ENCODE measurements at places on chromosomes 6 and 20.

- no peak for DNase-seq
Observed at GRCh38 chr6:2086326-2086965, 159.0 kb downstream of the GMDS start.

- no peak for DNase-seq
Observed at GRCh38 chr20:35661053-35661452, 3.6 kb downstream of the CPNE1 start.

DNA sequence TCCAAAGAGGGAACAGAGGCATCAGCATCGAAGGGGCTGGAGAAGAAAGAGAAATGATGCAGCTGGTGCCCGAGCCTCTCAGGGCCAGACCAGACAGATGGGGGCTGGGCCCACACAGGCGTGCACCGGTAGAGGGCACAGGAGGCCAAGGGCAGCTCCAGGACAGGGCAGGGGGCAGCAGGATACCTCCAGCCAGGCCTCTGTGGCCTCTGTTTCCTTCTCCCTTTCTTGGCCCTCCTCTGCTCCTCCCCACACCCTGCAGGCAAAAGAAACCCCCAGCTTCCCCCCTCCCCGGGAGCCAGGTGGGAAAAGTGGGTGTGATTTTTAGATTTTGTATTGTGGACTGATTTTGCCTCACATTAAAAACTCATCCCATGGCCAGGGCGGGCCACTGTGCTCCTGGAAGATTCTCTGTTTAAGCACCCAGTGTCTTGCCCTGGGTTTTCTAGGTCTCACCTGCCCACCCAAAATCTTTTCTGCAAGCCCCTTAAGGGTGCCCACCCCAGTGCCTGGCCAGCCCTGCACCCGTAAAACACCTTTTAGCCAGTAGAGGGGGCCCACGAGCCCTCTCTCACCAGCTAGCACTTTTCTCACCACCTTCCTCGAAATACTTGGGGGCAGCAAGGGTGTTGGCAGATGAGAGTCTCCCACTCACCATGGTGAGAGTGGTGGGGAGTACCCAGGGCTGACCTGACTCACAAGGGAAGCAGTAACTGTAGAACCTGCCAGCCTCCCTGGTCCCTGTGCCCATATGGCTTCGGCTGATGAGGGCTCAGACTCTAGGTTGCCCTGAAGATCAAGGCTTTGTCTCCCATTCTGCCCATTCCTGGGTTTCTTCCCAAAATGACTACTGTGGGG, 35.7 kb upstream of the ID1 start:
- peak; percentile 33 for DNase-seq

- DNase-seq, result no peak
Observed at GRCh38 chr6:114592506-114592905, 249.7 kb upstream of the HS3ST5 start.

GRCh38 chr6:4349323-4349722, 213.9 kb upstream of the ECI2 start:
- DNase-seq, result no peak

DNA sequence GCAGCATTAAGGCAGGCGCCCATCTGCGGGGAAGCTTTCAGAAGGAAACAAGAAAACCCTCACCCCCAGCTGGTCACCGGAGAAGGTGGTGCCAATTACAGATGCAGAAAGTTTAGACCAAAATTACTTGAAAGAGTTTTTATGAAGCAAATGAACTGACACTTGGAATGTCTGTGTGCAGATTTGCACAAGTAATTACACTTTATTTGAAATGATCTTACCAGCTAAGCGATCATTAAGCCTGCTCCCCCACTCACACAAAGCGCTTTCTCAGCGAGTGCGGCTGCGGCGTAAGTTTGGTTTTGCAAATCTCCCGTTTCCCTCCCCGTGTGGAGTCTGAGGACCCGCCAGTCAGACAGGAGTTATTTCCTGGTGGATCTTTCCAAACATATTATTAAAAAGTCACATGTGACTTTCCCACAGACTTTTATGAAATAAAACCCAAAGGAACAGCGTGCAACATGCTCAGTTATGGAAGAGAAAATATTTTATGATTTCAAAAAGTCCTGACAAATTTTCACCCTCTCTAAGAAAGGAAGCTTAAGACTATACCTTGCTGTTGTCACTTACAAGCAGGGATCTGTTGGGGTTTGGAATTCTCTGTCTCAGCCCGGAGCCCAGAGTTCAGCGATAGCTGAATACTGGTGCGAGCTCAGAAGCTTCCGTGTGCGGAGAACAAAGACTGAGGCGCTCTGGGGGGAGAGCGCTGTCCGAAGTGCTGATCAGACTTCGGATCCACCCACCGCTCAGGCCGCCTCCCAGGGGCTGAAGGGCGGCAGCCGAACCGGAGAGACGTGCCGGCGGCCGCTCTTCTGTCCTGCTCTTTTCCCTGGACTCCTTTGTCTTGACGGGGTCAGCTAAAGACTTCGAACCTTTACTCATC, 2.7 kb upstream of the MYT1 start:
- peak; percentile 9 for DNase-seq

DNA sequence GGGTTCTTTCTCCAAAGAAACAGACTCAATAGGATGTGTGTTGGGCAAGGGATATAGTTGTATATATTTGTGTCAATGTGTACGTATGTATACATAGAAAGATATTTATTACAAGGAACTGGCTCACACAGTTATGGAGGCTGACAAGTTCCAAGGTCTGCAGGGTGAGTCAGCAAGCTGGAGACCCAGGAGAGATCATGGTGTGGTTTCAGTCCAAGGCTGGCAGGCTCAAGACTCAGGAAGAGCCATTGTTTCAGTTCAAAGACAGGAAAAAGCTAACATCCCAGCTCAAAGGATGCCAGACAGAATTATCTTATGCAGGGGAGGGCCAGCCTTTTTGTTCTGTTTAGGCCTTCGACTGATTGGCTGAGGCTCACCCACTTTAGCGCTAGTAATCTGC, 89.9 kb upstream of the RALGAPA2 start:
- no peak for DNase-seq

GRCh38 chr20:47205577-47206123, 150.8 kb downstream of the ZMYND8 start:
- DNase-seq, result peak; percentile 69

- DNase-seq, result no peak
Observed at GRCh38 chr6:30763618-30764489, 19.5 kb upstream of the IER3 start.

DNA sequence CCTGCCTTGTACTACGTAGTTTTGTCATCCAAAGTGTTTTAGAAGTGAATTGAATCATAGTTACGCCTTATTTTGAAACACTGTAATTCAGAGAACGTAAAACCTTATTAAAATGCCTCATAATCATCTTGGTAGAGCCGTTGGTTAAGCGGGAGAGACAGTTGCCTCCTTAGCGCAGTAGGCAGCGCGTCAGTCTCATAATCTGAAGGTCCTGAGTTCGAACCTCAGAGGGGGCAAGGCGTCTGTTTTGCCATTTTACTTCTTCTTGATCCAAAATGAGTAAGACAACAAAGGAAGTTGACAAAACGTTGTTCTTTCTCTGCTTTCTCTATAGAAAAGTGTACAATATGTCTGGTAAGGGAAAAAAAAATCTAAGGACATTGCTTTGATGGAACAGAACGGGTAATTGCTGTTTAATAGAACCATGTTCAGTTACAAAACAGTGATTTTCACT, 20.7 kb upstream of the TRIM27 start:
- no peak for DNase-seq

GRCh38 chr6:116157391-116157790, 31.5 kb upstream of the COL10A1 start:
- DNase-seq, result no peak

- DNase-seq, result no peak
Observed at GRCh38 chr6:148179786-148180185, 162.9 kb upstream of the SASH1 start.

DNA sequence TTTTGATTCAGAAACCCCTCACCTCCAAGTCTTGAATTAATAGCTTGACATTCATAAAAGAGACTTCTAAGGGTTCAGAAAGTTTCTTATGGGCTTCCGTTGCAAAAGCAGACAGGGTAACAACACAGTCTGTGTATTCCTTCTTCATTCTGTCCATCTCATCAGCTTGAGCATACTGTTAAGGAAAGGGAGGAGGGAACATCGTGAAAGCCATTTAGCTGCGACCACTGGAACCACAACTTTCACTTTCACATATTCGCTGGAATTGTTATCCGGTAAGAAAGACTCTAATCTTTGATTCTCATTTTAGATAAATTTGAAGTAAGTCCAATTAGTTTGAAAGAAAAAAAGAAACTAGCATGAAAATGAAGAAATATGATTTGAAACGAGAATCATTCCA, 174.4 kb downstream of the SYNE1 start:
- peak; percentile 9 for DNase-seq

DNA sequence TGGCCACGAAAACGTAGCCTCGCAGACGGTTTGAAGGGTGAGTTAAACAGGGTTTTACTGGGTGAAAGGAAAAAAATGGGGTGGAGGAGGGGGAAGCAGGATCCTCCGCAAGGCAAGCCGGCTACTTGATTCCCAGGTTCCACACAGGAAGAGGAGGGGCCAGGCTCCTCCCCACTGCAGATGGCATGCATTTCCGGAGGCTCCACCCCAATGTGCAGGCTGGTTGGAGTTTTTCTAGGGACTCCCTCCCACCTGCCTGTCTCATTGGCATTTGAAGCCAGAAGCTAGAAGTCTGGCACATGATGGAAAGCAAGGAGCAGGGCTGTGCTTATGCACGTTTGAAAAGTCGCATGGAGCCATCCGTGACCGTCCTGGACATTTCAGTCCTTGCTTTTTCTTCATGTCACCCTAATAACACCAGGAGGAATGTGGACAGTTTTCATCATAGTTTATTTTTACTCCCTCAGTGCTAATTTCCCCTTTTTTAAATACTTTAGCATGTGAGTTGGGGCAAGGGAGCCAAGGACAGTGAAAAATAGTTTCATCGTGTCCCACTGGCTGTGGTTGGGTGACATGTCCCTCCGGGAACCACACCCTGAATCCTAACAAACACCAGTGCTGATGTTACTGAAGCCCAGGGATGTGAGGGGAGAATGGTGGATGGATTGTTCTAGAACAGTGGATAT, 100.1 kb upstream of the INSM1 start:
- DNase-seq, result no peak

GRCh38 chr6:17388365-17388764, 5.0 kb upstream of the CAP2 start:
- no peak for DNase-seq

DNA sequence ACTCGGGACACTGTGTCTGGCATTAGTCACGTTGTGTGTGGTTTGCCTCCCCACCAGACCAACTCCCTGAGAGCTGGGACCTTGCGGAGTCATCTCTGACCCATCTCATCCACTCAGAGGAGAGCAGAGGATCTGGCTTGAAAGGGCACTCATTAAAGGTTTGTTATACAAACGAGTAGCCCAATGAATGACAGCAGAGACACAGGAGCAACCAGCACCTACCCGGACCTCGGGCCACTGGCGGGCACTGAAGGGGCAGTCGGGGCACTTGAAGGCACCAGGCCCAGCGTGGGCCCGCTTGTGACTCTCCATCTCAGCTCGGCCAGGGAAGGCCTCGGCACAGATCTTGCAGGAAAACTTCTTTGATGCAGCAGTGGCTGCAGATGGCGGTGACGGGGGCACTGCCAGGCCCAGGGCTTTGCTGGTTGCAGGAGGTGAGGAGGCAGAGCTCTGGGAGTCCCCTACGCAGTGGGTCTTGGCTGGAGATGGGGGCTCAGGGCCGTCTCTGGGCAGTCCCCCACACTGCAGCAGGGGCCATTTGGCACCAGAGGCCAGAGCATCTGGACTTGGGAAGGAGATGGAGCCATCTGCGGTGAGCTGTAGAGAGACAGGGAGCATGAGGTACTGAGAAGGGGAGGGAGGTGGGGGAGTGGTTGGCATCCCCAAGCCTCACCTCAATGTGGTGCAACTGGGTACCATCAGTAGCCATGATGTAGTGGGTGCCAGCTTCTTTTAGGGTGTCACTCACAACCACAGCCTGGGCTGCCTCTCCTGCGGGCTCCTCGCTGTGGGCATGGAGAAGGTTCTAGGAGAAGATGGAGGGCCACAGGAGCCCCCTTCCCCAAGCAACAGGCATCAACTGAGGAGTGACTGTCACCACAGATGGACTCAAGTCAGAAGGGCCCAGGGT, 17.7 kb downstream of the PCIF1 start:
- DNase-seq, result peak; percentile 8

- no peak for DNase-seq
Observed at GRCh38 chr6:154606457-154606856, 96.0 kb upstream of the CNKSR3 start.

DNA sequence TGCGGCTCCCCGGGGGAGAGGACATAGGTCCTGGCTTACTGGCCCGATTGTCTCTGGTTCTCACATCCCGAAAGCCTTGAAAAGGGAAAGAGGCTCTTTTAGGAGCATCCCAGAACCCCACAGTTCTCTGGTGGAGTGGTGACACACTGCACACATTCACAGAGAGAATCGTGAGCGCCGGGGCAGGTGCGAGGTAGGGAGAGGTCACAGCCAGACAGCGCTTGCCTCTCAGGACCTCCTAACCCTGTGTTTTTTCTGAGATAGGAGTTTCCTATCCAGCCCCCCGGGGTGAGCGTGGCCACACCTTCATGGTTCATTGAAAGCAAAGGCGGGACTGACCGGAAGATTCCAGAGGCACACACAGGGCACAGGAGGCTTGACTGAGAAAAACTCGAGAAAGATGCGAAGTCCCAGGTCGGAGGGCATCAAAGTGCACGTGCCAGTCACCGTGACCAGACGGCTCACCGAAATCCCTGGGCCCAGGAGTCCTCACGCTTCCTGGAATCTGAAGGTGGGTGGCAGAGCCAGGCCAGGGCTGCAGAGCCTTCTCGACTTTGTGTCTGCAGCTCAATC, 46.5 kb upstream of the FRMD1 start:
- DNase-seq, result no peak

GRCh38 chr6:41758641-41759035, 11.4 kb upstream of the PGC start:
- no peak for DNase-seq

DNA sequence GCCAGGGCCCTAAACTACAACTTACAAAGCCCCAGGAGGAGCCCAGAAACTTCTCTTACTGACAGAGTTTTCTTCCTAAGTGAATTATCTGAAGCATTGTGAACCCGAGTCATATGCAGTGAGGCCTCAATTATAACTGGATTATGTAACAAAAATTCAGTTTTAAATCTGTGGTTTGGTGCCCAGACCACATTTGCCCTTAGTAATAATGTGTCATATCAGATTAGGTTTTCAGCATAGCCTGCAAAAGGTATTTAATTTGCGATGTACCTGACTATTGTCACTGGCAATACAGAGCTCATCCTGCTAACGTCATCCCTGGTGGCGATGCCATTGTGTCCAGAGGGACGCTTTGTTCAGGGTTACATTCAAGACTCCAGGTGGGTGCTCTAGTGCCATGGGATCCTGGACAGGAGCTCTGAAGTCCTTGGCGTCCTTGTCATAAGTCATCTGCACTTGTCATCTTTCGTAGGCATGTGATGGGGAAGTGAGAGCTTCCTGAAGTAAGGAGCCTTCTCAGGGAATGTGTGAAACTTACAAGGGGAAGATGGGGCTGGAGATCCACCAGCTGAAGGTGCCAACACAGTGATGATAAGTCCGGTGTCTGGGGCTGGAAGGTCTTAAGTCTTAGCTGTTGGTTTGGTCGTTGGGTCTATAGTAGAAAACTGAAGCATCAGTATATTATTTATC, 65.1 kb downstream of the HIVEP1 start:
- DNase-seq, result no peak

DNA sequence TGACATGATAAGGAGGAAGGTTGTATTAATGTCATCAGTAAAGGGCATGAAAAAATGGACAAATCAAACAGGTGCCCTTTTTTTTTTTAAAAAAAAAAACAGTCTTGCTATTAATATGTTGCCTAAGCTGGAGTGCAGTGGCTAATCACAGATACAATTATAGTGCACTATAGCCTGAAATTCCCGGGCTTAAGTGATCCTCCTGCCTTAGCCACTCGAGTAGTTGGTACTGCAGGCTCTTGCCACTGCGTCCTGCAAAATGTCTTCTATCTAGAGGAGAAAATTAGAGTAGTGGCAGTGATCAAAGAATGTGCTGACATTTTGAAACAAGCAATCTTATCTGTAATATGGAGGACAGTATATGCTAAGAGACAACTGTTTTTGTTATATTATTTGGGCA, 127.7 kb downstream of the ASCC3 start:
- no peak for DNase-seq

Measured in CD8-positive, alpha-beta T cell (primary cell).